ENCODE measurements at places on chromosomes 1 and 21. TPM values are rescaled to one million over a fixed set of nuclear protein-coding genes. Genes with fewer than 3 reads are reported as not detected.
A peak's percentile ranks its signal among the peaks of the same experiment; 100 is the strongest.

DNA sequence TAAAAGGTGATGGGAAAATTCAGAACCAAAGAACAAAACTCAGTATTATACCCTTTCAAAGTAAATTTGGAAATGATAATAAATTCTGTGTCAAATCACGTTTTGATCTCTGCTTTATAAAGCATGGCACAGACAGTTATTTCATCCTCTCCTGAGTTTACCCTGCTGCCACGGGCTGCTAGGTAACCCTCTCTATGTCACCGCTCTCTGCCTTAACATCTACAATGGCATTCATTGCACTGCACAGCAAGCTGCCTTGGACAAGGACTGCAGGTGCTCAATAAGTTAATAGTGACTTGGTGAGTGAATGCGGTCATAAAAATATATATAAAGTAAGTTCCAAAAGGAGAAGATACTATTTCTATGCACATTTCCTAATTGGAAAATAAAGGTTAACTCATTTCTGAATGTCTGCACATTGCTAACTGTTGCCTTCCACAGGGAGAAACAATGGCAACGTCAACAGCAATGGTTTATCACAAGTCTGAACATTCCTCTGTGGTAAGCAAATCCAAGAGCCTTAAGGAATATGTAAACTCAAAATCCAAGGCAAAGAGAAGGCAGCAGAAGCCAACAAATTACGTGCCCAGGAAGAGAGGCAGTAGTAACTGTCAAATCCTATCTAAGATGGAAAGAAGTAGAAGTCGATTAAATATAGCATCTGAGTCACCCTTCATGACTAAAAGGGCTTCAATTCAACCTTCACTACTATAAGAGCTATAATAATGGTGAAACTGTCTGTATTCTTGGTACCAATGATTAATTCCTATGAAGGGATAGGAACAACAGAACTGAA is 19.4 kb downstream of the FYB2 start:
- no peak for DNase-seq

The LINGO4 gene
- 0.41 TPM for total RNA-seq

GRCh38 chr1:154406886-154407197 is 1.7 kb downstream of the IL6R start:
- DNase-seq = no peak

- DNase-seq = no peak
These were observed 8.8 kb downstream of the UBE2J2 start for GRCh38 chr1:1264868-1265272.

DNA sequence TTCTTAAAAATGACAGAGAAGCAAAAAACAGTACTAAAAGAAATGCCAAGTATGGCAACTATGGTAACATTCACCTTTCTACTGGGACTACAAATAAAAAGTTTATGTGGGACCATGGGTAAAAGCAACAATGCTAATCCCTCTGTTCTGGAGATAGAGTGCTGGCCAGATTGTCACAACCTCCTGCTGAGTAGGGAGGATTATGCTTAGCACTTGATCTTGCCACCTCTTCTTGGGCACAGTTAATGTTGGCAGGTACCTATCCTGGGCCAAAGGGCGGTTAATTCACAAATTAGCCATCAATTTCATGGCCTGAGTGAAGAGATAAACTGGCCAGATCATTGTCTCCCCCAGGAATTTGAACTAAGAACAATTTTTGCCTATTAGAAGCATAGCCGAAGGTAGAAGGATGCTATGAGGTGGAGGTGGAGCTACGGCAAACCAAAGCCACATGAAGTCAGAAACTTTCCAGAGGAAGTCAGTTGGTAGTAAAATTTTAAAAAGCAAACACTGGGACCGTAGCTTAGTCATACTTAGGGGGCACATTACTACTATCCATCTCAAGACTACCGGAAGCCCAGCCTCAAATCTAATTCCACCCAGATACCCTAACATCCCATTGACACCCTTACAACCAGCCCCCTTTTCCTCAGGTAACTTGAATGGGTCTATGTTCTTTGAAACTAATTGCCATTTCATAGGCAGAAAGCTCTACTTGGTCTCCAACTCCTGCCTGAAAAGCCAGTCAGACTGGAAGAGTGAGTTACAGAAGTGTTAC is 2.7 kb downstream of the SCYL3 start:
- DNase-seq = no peak

DNA sequence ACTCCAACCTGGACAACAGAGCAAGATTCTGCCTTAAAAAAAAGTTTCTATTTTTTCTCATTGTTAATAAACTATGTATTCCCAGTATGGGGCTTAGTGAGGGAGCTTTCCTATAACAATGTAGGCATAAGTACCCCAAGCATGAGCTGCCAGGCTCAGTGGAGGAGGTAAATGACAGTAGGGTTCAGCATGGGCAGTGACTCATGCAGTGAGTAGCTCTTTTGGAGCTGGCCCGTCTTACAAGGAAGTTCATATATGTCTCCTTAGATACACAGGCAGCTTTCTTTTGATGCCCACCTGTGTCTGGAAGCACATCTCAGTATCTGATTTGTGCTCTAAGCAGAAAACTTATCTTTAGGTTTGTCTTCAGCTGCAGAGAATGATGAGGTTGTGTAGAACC is 57.9 kb downstream of the ZNF678 start:
- DNase-seq = no peak

- DNase-seq = no peak
These were observed 20.3 kb upstream of the LAPTM5 start for GRCh38 chr1:30777904-30778153.

GRCh38 chr1:198606020-198606438 is 32.8 kb upstream of the PTPRC start:
- no peak for DNase-seq

DNA sequence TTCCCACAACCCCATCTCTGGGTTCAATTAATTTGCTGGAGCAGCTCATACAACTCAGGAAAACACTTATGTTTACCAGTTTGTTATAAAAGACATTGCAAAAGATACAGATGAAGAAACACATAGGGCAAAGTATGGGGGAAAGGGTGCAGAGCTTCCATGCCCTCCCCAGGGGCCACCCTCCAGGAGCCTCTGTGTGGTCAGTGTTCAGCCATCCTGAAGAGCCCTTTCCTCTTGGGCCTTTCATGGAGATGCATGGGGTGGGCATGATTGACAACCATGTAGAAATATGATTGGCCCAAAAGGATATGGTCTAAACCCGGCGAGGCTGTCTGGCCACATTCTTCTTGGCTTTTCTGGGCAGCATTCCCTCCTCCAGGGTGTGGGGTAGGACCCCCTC is 56.8 kb upstream of the PDE9A start:
- no peak for DNase-seq

- DNase-seq = no peak
These were observed 18.2 kb upstream of the RC3H1 start for GRCh38 chr1:174040387-174040786.

The IQCC gene
- total RNA-seq = 3.5 TPM

DNA sequence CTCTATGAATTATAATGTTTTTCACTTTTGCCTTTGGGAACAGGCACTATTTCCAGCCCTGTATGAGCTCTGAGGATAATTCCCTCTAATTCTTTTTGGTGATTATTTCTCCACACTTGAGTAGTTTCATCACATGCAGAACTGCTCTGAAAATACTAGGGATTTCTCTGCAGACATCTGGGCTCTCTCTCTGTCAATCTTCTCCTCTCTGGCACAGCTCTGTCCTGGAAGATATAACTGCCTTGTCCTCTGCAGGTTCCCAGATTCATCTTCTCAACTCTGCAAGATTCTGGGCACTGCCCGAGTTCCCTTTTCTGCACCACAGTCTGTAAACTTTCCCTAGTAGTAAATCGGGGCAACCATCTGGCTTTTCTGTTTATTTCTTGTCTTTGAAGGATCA is 131.3 kb upstream of the FMN2 start:
- no peak for DNase-seq

The LCE3D gene
- not detected for total RNA-seq

DNA sequence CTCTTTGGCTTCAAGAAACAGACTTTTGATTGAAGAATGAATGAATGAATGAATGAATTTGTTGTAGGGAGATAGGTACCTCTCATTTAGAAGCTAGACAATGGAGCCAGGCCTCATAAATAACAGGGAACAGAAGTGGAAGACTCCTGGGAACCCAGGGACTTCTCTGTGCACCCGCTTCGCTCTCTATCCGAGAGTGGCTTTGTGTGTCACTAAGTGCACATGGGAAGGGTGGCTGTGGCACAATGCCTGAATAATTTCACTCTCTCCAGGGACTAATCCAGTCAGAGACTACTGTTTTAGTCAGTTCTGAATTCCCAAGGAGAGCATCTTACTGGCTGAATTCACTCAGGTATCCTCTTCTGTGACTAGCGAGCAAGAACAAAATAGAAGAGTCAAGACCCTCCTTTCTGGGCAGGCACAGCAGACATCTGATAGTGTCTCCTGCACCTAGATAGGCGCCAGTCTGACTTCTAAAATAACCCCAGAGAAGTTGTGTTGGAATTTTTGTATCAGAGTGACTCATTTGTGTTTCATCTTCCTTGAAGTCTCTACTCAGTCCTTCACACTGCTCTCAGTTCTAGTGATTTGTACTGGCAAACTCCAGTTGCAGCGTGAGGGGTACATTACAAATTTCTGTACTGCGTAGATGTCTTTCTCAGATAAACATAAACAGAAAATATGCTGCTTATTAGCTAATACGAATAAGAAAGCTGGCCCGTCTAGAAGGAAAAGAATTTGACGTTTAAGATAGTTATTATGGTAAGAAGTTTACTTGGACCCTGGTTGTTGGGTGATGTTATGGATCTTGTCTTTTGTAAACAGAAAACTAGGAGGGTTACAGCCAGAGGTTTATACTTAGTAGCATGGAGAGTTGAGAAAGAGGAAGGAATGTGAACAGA is 34.0 kb downstream of the BACH1 start:
- DNase-seq = no peak

GRCh38 chr1:43545695-43546387 is 15.2 kb downstream of the PTPRF start:
- DNase-seq = peak; percentile 94

The POMGNT1 gene
- total RNA-seq = 65.1 TPM

GRCh38 chr1:119621705-119622104 is 26.4 kb downstream of the ZNF697 start:
- DNase-seq = no peak

- DNase-seq = no peak
These were observed 132.4 kb downstream of the ROR1 start for GRCh38 chr1:63906047-63906704.

The VWA1 gene
- total RNA-seq = 116 TPM

GRCh38 chr1:2314273-2314802 is 77.0 kb downstream of the MORN1 start:
- DNase-seq = peak; percentile 88

DNA sequence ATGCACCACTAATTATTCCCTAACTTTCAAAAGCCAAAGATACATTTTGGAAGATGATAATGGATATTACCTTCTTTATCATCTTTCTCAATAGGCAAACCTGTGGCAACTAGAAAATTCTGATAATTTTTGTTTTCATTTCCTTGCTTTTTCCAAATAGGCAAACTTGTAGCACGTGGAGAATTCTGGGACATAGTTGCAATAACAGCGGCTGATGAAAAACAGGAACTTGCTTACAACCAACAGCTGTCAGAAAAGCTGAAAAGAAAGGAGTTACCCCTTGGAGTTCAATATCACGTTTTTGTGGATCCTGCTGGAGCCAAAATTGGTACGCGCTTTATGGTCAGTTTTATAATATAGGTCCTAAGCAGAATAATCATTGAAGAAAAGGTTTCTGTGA is 1.5 kb downstream of the FPGT start:
- no peak for DNase-seq

DNA sequence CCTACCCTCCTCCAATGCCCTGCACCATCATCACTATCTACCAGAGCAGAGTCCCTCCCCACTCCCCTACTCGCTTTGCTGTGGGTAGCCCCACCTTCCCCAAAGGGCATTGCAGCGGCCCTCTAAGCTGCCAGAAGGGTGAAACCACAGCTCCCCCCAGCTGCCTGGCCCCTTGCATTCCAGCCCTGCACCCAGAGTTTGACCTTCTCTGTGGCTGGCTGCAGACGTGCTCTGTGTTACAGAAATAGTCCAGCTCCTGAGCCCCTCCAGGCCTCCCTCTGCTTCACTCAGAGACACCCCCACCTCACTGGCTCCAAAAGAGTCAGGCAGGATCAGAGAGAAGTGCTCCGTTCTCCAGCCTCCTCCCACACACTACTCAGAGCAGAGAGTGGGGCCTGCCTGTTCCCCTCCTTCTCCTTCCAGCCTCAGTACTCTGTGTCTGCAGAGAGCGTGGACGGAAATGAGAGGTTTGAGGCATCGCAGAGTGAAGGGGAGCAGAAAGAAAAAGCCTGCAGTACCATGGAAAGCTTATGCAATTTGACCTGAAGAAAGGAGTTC is 63.2 kb downstream of the PLEKHA6 start:
- peak; percentile 84 for DNase-seq

DNA sequence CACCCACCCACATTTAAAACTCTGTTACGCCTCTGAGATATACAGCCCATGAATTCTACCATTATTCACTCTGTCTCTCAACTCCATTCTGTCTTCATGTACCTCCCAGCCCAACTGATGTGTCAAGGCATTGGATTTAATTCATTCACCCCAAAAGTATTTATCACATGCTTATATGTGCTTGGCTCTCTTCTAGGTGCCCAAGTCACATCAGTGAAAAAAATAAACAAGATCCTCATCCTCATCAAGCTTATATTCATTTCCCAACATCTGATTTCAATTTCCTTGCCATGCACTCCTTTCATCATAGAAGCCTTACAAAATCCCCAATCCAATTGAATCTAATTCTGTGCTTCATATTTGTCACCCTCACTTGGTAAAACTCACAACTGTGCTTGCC is 967.6 kb downstream of the LTN1 start:
- DNase-seq = no peak

DNA sequence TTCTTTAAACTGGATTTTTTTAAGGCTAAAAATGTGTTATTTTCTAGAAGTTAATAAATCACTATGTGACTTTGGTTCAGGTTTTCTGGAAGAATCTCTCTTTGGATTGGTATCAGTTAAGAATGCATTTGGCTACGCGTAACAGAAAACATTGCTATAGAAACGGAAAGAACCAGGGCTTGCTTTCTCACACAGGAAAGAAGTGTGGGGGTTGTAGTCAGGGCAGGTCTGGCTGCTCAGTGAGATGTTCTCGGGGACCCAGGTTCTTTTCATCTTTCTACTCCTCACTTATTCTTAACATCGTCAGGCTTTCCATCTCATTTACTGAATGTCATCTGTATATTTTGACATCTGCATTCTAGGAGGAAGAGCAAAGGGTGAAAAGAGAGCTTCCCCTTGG is 191.4 kb downstream of the ZBTB18 start:
- no peak for DNase-seq

Measured in kidney (tissue), 22 donors.